ENCODE measurements at places on chromosomes 12 and 14. TPM values are rescaled to one million over a fixed set of nuclear protein-coding genes. Genes with fewer than 3 reads are reported as not detected.

TEP1 gene
- 34.3 TPM for total RNA-seq

GRCh38 chr12:106417926-106418910 is 60.7 kb downstream of the POLR3B start:
- no peaks in the 10 kb centered on the region for H3K27me3 ChIP-seq
- no peaks in the 10 kb centered on the region for H3K4me1 ChIP-seq
- H3K36me3 ChIP-seq: peaks cover 30% of the 10 kb centered on the region
- no peak overlapping the region for H3K27ac ChIP-seq

DNA sequence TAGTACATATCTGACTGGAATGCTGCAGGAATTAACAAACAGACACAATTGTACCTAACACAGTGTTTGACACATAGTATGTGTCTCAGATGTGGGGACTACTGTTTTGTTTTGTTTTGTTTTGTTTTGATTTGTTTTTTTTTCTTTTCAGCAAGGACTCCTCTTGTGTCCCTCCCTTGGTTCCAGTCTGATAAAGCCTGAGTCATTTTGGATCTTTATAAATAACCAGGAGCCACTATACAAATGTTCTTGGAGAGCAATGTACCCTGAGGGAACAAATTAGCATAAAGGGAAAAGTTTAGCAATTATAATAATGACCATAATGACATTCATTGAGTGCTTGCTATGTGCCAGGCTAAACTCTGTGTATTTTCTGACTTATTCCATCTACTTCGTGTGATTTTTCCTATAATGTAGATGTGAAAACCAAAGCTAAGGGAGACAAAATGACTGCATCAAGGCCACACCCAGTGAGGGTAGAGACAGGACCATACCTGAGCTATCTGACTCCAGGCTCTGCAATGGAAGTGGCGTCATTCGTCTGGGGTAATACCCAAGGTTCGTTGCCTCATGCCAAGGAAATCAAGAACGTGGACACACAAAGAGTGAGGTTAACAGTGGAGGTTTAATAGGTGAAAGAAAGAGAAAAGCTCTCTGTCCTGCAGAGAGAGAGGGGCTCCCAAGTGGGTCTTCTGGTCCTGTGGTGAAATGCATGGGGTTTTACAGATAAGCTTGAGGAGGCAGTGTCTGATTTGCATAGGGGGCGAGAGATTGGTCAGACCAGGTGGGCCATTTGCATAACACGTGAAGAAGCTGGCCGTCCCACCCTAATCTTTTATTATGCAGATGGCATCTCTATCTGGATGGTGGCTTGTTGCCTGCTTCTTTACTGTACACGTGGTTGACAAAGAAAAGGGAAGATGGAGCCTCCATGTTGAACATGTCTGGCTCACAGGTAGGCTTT is 285.5 kb upstream of the SFSWAP start:
- peaks cover 7% of the 10 kb centered on the region for H3K27me3 ChIP-seq
- H3K27ac ChIP-seq: no peak overlapping the region
- H3K4me1 ChIP-seq: no peaks in the 10 kb centered on the region
- H3K4me3 ChIP-seq: no peak overlapping the region

- no peak for DNase-seq
- H3K27ac ChIP-seq: no peak overlapping the region
- no peak overlapping the region for H3K4me3 ChIP-seq
- peaks cover 6% of the 10 kb centered on the region for H3K36me3 ChIP-seq
- H3K4me1 ChIP-seq: peaks cover 5% of the 10 kb centered on the region
- H3K27me3 ChIP-seq: peaks cover 3% of the 10 kb centered on the region
Measured at GRCh38 chr12:54579258-54579657, 9.2 kb downstream of the PPP1R1A start.

CCDC197 gene
- not detected for total RNA-seq

All from activated naive CD4-positive, alpha-beta T cell treated with anti-CD3 and anti-CD28 coated beads for 36 hours (primary cell).